Iris pigment epithelial cell (primary cell): ENCODE measurements at places on chromosomes 3 and 15.

DNA sequence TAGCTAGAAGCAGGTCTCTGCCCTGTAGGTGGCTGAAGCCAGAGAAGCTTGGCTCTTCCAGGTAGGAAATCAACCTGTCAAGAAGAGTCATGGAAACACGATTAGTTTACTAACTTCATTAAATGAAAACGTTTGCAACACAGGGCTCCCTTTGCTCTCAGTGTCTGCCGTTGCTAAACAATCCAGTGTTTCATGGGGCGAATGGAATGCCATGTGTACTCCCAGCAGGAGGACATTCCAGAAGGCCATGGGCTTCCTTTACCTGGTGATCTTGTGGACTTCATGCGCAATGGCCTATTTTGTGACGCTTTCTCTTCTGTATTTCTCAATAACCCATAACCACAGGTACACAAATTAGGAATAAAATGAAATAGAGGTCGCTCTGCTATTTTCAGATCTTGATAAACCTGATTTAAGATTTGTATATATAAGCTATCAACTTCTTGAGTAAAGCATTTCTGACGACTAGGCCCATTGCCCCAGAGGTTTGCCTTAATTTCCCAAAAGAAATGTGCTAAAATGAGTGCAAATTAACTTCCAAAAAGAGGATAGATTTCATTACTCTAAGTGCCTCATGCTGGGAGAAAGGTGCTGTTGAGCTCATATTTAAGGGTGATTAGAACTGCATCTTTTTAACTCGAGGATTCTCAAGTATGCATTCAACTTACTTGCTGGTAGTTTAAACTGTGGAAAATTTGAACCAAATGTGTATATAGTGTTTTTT, 171.0 kb downstream of the EPHA3 start:
- DNase-seq: no peak

- peak; percentile 59 for DNase-seq
Observed at GRCh38 chr3:17431004-17431403, 311.4 kb downstream of the TBC1D5 start.

GRCh38 chr15:66941108-66941711, 124.2 kb upstream of the SMAD3 start:
- DNase-seq: no peak

DNA sequence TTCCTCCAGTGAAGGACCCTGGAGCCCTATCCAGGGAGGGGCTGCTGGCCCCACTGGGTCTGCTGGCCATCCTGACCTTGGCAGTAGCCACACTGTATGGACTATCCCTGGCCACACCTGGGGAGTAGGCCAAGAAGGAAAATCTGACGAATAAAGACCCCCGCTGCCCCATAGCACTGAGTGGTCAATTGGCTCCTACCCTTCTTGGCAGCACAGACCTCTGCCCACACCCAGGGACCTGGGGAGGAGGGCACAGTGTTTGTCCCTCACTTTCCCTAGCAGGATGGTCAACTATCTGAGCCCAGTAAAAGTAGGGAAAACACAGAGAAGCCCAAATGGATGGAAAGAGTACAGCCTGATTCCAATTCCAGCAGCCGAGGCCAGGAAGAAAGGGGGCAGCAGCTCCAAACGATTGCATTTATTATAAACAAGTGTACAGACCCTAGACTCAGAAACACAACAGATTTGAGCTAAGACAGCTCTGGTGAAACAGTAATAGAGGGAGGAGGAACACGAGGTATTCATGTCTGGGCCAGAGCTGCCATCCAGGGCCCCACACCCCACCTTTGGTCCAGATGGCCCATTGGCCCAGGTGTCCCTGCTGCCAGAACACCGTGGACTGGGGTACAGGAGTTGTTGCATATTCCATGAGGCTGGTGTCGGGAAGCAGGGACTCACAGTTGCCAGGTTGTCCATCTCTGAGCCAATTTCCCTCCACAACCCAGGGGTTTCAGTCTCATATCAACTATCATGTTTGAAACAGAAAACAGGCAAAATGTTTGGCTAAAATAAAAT, 21.1 kb downstream of the ATRIP start:
- no peak for DNase-seq

DNA sequence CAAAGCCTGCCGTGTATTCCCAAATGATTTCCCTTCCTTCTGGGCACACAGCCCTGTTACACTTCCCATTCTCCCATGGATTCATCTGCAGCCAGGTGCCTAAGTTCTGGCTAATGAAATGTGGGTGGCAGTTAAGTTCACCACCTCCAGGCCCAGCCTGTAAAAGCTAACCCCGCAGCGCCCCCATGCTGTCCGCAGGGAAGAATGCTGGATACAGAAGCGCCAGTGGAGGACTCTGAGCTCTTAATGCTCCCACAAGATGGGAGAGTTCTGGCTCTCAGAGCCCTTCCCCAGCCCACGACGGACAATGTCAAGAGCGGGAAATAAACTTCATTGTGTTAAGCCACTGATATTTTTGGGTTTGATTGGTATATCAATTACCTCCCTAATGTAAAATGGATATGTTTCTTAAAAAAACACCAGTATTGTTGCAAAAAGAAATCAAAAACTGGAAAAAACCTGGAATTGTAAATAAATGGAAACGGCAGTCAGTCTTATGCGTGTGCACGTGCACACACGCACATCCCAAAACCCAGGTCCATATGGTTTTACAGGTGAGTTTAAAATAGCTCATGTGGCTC, 37.7 kb upstream of the FGD5 start:
- peak; percentile 63 for DNase-seq

GRCh38 chr15:68921926-68922325, 8.4 kb upstream of the SPESP1 start:
- DNase-seq: no peak

- peak; percentile 23 for DNase-seq
Observed at GRCh38 chr3:182979674-182980191, 605 bp downstream of the DCUN1D1 start.

GRCh38 chr3:99041747-99042146, 140.3 kb upstream of the DCBLD2 start:
- no peak for DNase-seq

- no peak for DNase-seq
Observed at GRCh38 chr3:49724586-49724985, 835 bp upstream of the GMPPB start.

DNA sequence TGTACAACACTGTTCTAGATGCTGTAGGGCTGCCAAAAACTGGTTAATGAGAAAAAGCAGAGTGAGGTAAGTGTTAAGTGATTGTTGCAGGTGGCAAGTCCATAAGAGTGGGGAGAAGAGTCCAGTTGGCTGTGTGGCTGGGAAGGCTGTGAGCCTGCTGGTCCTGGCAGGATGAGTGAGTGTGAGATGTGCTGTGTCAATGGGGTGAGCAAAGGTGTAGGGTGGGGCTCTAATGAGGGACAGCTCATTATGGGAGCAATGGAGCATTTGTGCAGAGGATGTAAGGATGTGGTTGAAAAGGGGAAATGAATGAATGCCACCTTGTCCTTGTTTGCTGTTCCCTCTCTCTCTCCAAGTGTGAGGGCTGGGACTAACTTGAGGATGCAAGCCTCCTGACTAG, 145.3 kb upstream of the ROPN1 start:
- no peak for DNase-seq

DNA sequence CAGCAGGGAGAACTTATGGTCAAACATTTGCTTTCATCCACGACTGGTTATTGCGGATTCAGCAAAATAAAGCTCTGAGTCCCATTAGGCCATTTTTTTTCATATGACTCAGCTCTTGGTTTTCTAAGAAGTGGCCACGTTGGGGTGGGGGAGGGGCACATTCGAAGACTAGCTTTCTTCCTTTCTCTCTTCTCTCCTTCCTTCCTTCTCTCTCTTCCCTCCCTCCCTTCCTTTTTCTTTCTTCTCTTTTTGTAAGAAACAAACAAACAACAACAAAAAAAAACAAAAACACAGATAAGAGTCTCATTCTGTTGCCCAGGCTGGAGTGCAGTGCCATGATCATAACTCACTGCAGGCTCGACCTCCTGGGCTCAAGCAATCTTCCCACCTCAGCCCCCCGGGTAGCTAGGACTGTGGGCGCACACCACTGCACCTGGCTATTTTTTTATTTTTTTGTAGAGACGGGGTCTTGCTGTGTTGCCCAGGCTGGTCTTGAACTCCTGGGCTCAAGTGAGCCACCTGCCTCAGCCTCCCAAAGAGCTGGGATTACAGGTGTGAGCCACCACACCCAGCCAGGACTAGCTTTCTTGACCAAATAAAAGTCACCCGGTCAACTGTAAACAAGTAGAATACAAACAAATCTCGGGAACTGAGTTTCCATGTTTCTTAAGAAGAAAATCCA, 41.6 kb downstream of the ABCC5 start:
- peak; percentile 43 for DNase-seq

DNA sequence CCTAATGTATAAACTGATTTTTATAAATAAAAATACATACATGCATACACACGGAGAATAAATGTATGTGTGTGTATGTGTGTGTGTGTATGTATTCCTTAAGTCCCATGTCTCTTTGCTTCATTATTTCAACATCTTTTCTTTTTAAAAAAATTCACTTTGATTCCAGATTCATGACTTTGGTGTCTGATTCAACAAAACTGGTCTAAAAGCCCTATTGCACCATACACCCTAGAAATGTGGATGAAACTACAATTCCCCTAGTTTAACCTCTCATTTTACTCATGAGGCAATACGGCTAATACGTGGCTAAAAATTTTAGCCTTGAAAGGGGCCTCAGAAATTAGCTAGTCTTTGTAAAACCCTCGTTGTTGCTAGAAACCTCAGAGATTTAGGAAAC, 228.1 kb downstream of the ADAMTS9 start:
- DNase-seq: peak; percentile 76

- DNase-seq: peak; percentile 66
Observed at GRCh38 chr3:30768703-30769550, 125.5 kb downstream of the GADL1 start.

GRCh38 chr3:169667166-169668071, 3.9 kb upstream of the MECOM start:
- no peak for DNase-seq

DNA sequence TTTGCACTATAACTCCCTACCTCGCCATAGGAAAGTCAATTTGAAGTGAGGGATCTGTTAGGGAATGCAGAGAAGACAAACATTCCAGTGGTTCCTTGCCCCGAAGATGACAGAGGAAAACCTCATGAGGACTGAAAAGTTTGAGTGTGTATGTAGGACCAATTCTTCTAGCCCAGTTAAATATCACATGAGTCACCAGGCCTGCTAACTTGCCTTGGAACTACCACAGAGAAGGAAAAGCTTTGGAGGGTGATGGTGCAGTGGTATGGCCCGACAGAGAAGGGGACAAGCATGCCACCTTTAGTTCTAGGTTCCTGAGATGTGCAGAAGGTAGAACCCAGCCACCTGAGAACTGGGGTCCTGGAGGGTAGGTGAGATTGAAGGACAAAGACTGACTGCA, 2.6 kb upstream of the UPK1B start:
- no peak for DNase-seq

GRCh38 chr15:80588801-80589200, 106.3 kb upstream of the ABHD17C start:
- DNase-seq: peak; percentile 99

GRCh38 chr3:184687363-184688015, 24.4 kb downstream of the MAGEF1 start:
- no peak for DNase-seq
